ENCODE measurements at places on chromosomes 5 and 9.
A peak's percentile ranks its signal among the peaks of the same experiment; 100 is the strongest.

DNA sequence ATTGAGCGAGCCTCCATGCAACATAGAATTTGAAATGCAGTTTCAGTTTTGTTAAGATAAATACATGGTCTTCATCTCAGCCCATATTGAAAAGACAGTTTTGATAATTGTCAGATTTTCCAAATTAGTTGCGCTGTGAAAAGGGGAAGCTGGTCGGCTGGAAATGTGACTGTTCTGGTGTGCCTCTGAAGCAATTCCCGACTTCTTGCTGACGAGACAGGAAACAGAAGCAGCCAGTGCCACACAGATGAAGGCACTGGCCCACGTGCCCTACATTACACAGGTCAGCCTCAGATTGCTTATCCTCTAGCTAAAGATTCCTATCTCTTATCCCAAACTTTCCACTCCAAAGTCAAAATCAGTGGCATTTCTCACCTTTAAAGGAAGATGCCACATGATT is 214.1 kb upstream of the TLE4 start:
- no peak for DNase-seq

DNA sequence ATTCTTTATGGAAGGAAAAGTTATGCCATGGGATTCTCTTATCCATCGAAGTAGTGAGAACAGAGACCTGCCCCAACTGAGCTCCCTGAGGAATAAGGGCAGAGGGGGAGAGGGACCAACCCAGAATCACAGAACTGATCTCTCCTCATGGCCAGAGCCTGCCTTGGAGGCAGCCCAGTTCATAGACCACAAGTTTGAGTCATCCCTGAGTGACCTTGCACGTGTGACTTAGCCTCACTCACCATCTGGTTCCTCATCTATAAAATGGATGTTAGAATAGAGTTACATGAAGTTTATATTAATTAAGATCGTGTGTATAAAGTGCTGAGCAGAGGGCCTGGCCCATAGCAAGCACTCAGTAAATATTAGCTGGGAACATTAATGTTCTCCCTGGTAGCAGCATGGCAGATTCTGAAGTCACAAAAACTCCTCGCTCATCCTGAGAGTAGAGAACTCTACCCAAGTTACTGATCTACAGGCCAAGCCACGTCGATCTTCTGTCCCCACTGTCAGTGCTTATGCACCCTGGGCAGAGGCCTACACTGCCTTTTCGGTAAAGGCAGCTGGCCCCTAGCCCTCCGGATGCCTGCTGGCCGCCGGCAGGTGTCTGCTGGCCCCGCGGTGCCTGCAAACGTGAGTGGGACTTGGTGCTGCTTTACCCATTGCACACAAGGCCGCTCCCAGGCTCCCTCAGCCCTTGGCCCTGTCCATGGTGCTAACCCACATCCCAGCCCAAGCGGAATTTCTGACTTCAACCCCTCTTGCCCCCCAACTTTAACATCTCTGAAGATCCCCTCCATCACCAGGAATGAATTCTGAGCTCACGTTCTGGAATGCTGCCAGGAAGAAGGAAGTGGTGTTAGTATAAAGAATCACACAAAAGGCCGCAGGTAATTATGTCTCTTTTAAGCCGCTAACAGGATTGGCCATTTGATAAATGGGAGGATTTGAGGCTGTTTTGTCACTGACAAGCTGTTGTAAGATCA is 61.1 kb upstream of the ARAP3 start:
- peak; percentile 77 for DNase-seq

DNA sequence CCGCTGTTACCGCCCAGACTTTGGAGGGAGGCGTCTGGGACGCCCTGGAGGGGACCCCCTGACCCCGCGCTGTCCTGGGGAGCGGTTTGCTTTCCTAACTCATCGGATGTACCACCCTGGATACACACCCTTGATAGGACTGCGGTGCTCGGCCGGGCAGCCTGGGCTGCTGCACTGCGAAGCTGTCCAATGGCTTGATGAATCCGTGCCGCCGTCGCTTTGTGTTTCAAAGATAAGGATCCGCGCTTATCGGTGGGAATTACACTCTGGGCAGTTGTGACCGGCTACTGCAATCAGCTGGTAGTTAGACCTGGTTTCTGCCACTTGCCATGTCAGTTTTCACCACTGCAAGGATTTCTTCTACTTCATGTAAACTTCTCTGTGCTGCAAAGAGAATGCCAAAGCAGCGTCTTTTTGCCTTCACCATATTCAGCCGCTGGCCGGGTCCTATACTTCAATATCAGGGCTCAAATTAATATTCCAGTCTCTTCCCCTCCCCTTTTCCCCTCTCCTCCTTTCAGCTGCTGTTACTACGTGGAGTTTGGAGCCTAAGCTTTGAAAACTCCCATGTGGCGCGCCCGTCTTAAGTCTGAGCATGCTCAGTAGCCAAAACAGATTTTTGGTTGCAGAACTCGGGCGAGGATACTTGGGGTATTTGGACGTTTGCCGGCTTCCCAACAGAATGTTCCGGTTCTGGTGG is 727 bp downstream of the SMAD5 start:
- peak; percentile 25 for DNase-seq

DNA sequence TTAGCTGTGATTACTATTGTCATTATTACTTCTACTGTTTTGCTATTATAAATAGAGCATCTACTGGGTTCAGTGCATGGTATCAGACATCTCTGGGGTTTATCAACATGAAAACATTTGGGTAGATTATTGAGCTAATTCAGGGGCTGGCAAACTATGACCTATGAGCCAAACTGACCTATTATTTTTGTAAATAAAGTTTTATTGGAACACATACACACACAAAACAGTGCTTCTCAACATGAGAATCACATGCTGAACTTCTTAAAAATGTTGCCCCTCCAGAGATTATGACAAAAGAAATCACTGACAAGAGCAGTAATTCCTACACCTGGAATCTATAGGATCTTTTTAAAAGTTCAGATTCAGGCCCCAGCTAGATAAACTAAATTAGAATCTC is 30.4 kb downstream of the SLC31A2 start:
- no peak for DNase-seq

DNA sequence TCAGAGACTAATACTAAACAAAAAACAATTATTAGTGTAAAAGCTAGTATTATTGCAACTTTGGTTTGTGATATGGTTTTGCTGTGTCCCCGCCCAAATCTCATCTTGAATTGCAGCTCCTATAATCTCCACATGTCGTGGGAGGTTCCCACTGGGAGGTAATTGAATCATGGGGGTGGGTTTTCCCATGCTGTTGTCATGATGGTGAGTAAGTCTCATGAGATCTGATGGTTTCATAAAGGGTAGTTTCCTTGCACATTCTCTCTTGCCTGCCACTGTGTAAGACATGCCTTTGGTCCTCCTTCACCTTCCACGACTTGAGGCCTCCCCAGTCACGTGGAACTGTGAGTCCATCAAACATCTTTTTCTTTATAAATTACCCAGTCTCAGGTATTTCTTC is 325.9 kb upstream of the DAB2 start:
- no peak for DNase-seq

DNA sequence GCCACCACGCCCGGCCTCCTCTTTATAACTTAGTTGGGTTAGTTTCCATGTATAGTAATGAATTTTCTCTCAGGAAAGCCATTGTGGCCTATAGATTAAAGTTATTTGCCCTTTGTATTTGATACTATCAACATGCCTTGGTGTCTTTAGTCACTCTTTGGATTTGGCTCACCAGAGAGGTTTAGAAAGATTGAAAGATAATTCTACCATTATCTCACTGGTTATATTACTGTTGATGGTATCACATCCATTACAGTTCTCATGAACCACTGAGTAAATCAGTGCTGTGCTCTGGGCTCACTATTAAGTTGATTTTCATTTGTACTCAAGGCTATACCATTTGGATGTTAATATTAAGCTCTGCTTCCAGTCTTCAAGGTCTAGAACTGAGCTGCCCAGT is 87.0 kb downstream of the ZSWIM6 start:
- no peak for DNase-seq
